Progenitor cell of endocrine pancreas (in vitro differentiated cells): ENCODE measurements at places on chromosomes 16 and 17. TPM values are rescaled to one million over a fixed set of nuclear protein-coding genes. Genes with fewer than 3 reads are reported as not detected.

GRCh38 chr17:62162898-62163297 is 97.8 kb upstream of the MED13 start:
- DNase-seq, result no peak

- no peak for DNase-seq
Measured at GRCh38 chr17:560432-560873, 154.2 kb downstream of the VPS53 start.

DNA sequence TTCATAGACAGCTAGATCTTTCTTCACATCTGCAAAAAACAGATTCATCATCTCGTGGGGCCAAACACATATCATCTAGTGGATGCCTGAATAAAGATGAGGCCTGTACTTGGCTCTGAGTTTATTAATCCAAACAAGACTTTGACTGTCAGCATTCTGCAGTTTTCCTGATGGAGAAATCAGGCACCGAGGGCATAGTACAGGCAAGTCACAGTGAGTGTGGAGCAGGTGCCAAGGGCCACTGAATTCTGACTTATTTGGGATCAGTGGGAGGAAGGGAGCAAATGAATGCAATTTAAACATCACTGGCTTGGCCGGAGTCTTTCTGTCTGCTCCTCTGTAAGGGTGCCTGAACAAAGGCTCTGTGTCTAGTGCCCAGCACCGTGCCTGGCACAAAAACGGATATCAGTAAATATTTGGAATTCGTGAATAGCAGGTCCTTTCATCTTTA is 975 bp downstream of the CFAP20 start:
- no peak for DNase-seq

DNA sequence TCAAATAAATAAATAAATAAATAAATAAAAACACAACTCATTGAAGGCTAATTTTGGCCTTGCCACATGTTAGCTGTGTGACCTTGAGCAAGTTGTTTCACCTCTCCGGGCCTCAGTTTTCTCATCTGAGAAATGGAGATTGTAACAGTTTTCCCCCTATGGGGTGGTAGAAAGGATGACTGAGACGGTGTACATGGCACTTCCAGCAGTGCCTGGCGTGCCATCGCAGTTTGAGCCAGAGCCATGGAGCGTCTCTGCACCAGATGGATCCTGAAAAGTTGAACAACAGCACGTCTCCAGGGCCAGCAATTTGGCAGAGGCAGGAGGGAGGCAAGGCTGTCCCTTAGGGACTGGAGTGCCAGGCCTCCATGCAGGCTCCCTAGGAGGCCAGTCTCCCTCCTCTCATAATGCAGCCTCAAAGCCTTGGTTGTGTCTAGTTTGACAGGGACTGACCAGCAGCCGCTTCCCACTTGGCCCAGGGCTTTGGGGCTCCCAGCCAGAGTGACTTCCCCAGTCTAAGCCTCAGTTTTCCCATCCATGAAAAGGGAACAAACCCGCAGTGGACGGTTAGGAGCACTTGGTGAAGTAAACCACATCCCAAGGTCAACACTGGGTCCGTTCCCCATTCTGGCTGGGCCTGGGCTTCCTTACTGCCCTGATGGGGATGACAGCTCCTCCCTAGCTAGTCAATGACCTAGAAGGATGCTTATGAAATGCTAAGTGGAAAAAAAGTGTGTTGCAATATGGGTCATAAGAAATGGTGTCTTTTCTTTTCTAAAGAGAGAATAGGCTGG is 19.3 kb downstream of the SOCS1 start:
- no peak for DNase-seq

- no peak for DNase-seq
Measured at GRCh38 chr16:55217392-55217791, 106.6 kb upstream of the IRX6 start.

DNA sequence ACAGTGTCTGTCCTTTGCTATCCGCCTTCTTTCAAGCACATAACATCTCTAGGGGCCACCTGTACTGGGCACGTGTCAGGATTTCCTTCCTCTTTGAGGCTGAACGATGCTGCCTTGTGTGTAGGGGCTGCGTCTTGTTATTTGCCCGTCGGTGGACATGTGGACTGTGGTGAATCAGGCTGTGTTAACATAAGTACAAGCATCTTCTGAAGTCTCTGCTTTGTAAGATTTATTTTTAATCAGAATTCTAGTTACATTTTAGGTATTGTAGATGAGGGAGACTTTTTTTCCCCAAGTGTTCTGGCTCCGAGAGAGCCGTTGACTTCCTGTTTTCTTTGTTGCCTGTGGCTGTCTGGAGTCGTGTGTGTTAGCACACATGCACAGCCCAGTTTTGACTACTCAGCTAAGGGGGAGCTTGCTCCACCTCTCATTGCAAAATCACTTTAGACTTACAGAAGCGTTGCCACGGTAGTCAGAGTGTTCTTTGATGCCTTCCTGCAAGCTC is 26.1 kb downstream of the SPG7 start:
- DNase-seq, result no peak

- no peak for DNase-seq
Measured at GRCh38 chr17:56985371-56986162, 7.6 kb downstream of the SCPEP1 start.

GRCh38 chr16:89178453-89179147 is 7.1 kb downstream of the CDH15 start:
- DNase-seq, result no peak

- DNase-seq, result no peak
Measured at GRCh38 chr17:48522031-48522653, 8.7 kb downstream of the HOXB1 start.

DNA sequence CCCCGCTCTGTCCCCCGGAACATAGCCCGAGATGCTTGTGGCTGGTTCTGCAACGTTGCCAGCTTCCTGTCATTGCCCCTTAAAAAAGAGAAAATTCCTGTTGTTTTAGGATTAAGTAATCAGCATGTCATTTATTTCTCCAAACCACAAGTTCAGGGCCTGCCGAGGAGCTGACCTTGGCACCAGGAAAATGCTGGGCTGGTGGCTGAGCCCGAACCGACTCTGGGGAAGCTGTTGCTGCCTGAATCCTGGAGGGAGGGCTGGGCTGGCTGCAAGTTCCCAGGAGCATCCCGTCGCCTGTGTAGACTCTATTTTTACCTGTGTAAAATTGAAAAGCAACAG is 130.9 kb upstream of the FOXF1 start:
- no peak for DNase-seq

- no peak for DNase-seq
Measured at GRCh38 chr16:883340-883739, 82.8 kb upstream of the GNG13 start.

GRCh38 chr17:50935221-50935995 is 69.3 kb upstream of the TOB1 start:
- no peak for DNase-seq

DNA sequence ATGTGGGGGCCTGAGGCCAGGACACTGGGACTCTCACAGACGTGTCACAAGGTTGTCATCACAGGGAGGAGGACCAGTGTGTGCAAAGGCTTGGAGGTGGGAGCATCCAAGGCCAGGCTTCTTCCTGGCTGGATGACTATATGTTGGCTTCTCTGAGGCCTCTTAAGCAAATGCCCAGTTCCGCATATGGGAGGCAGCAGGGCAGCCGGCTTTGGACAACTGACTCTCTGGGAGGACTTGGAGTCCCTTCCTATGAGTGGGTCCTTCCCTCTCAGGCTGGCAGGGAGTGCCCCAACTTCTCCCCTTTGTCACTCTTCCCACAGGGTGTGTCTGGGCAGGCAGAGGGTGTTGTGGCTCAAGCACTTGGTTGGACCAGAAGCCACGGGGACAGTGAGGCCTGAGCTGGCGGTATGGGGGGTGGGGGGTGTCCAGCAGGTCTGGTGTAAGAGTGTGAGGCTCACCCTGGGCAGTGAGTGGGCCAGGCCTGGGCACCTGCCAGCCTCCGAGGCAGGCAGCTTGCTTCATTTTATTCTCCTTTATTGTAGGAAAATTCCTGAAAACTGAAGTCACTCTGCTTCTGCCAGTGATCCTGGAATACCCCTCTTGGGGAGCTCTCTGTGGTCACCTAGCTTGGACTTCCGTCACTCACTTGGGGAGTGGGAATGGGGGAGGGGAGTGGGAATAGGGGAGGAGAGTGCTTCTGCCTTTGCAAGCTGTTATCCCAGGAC is 14.9 kb downstream of the ADGRG1 start:
- no peak for DNase-seq

DNA sequence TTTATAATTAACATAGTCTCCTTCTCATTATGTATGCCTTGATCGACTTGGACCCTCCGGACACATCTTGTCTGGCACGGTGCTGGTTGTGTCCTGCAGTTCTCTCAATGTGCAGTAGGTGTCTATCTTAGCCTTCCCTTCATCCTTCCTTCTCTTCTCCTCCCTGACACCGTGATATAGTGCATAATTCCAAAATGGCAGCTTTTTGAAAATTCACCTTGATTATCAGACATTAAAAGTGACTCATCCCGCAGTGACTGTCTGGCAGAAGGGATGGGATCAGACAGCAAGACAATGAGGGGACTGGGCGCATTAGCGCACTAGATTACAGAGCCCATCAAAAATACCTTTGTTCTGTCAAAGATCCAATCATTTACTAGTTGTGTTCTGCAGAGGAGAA is 70.0 kb upstream of the PMFBP1 start:
- DNase-seq, result no peak

DNA sequence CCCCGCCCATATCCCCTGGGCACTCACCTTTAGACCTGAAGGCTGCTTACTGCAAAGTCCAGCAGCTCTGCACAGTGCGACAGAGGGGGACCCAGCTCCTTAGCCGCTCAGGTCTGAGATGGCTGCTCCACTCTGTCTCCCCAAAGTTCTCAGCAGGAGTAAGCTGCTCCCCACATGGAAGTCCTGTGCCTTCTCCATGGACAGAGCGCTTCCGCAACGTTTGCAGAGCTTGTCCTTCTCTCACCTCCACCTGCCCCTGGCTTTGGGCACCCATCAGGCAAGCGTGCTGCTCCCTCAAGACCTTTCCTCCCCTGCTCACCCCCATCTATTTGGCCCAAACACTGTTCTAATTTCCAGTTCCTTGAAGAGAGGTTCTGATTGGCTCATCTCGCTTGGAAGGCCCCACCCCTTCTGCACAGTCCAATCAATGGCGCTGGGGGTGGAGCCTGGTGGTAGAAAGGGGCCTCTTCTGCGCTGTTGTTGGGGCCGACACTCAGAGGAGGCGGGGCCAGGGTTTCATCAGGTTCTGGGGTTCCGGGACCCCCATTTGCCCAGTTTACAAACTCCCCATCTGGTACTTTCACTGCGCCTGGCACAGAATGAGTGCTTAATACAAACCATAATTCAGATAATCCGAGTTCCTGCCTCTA is 137.2 kb downstream of the CYLD start:
- DNase-seq, result no peak

- DNase-seq, result no peak
Measured at GRCh38 chr17:12627781-12628451, 37.8 kb upstream of the MYOCD start.

DNA sequence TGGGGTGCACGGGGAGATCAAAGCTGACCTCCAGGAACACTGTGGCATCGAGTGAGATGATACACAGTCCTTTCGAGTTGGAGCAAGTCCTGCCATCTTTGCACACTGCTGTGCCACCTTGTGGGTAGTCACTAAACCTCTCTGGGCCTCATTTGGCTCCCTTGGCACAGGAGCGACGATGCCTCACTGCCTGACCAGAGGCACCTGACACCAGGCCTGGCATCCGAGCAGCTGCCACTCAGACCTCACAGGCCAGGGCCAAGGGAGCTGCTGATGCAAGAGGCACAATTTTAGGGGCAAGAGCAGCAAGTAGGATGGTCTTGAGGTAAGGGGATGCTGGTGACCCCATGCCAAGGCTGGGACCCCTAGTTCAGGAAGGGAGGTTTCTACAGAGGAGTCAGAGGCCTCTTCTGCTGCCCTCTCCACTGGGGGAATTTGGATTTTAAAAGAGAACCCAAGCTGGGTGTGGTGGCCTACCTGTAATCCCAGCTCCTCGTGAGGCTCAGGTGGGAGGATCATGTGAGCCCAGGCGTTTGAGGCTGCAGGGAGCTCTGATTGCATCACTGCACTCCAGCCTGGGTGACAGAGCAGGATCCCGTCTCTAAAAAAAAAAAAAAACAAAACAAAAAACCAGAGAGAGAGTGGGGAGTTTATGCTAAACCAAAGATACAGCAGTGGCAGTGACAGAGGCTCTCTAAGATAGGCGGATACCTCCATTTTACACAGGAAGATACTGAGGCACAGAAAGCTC is 6.7 kb upstream of the ADGRG1 start:
- DNase-seq, result no peak

DNA sequence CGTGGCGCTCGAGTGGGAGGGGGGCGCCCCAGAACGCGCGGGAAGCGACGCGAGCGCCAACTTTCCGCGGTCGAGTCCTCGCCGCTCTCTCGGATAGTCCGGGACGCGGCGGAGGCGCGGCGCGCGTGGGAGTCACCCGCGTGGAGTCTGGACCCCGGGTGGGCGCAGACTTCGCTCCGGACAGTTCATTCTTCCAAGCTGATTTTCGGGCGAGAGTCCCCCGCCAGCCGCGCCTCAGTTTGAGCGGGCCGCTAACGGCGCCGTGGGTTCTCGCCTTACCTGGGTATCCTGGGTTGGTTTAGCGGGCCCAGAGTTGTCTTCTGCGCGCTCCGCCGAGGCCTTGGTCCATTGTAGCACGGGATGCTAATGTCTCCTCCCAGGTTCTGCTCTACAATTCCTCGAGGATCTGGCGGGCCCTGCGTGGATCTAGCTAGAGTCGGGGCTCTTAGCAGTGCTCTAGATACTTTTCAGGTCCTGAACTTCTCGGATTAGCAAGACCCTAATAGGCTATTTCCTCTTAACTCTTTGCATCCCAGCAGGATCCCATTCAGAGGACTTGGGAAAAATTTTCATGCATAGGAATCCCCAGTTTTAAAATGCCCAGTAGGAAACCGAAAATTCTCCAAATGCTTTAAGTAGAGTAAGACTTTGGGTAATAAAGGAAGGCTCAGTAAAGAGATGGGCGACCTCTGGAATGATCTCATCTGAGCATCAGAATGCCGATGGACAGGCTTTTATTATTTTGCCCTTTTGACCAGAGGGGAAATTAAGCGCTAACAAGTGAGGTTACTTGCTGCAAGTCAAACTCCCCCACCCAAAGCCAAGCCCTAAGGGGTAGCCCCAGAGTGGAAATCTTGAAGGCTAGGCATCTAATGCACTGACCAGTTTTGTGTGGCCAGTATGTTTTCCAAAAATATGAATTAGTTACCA is 537 bp upstream of the GJC1 start:
- no peak for DNase-seq

GRCh38 chr17:11204991-11205390 is 36.0 kb upstream of the SHISA6 start:
- DNase-seq, result no peak

GRCh38 chr16:78122774-78123315 is 23.4 kb downstream of the WWOX start:
- DNase-seq, result no peak

PRR15L gene
- total RNA-seq, result 32.2 and 36.1 TPM in 2 replicates

TPSD1 gene
- total RNA-seq, result not detected in 2 replicates

RASD1 gene
- 4.6 and 5.6 TPM in 2 replicates for total RNA-seq

NME2 gene
- 318 and 358 TPM in 2 replicates for total RNA-seq

SLFN14 gene
- not detected in 2 replicates for total RNA-seq

ASIC2 gene
- 0.29 and 1.2 TPM in 2 replicates for total RNA-seq

KRT31 gene
- not detected in 2 replicates for total RNA-seq

TBC1D28 gene
- total RNA-seq, result 0.14 and 0.16 TPM in 2 replicates

PHOSPHO1 gene
- total RNA-seq, result not detected in 2 replicates

HP gene
- total RNA-seq, result not detected in 2 replicates

KRTAP4-5 gene
- not detected in 2 replicates for total RNA-seq

TNP2 gene
- total RNA-seq, result not detected in 2 replicates
